ENCODE measurements at places on chromosomes 2 and 18.

DNA sequence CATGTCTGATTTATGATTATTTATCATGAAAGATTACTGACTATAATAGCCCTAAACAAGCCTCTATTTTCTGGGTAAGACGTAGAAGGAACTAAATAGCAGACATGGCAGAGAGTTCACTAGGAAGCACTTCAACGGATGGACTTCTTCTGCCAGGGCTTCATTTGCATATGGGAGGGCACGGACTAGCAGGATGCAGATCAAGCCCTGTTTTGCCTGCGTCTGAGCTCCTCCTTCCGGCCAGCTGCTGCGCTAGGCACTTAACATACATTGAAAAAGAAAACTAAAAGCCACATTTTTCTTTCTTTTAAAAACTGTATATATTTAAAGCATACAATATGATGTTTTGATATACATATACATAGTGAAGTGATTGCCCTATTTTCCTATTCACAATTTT, 340.0 kb upstream of the MEX3C start:
- no peak for DNase-seq

DNA sequence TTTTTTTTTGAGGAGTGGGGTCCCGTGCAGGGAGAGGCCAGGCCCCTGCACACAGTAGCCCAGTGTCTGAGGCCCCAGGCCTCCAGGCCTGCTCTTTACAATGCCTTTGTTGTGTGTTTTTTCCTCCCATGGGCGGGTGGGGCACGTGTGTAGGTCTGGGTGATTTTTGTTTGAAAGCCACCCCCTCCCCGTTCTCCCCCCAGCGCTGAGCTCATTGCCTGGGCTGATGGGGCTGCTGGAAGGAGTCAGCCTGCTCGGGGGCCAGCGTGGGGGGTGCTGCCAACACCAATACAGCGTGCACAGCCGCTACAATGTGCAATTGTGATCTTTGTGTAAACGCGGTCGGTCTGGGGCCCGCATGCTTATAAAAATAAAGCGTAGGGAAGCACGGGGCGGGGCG, 142.7 kb downstream of the DYSF start:
- no peak for DNase-seq

- DNase-seq: peak; percentile 29
Measured at GRCh38 chr2:14634489-14635390, 2.2 kb downstream of the LRATD1 start.

DNA sequence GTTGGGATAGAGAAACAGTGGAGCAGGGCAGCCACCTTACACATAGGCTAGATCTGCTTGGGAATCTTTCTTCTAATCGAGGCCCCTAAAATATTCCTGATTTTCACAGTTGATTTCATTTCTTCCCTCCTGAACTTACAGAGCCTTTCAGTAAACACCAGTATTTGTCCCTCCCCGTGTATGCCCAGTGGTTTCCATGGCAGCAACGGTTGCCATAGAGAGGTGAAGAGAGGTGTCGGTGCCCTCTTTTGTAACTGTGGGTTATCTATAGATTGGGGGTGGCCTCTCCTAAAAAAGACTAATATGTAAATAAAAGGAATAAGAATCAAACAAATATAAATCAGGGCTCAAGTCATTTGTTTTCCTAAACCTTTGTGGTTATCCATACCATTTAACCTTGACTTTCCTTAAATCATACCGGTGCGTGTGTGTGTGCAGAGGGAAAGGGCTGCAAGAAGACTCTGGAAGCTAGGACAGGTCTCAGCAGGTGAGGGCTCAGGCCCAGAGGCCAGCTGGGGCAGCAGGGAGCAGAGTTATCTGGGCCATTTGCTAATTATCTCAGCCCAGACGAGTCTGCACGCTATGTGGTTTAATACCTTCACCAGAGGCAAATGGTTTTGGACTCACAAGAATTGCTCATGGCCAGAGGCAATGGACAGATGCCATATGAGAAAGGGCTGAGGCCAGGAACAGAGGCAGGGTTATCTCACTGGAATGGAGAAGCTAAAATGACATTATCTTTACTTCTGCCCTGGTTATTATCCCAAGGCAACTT, 35.5 kb downstream of the LIPG start:
- no peak for DNase-seq

DNA sequence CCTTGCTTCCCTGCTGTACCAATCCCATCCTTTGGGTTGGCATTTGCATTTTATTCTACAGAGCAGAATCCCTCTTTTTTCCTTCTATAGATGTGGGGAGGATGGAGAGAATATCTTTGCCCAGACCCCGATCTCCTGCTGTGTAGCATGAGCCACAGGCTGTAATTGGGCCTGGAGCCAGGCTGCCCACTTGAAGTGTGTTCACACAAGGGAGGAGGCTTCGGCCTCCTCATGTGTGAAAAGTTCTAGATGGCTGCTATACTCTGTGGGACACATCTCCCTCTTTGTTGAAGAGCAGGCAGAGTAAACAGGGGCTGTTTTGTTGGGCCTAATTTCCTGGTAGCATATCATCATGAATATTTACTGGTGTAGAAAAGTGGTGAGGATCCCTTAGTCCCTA, 126.3 kb downstream of the XRCC5 start:
- no peak for DNase-seq

GRCh38 chr2:123438251-123438650, 586.8 kb upstream of the CNTNAP5 start:
- DNase-seq: no peak

DNA sequence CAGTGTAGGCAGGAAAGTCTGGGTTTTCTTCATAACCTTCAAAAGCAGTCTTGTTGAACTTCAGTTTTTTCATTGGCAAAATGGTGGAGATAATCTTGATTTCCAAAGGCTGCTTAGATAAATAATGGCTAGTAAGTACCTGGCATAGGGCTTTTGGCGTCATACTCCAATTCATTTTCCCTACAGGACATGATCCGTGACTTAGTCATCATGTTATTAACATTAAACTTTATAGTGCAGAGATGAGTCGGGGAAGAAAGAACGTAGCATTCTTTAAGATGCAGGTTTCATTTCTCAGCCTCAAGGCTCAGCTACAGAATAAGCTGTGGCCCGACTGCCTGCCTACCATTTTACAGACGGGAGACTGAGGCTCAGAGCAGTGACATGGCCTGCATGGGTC, 64.0 kb downstream of the RALBP1 start:
- DNase-seq: peak; percentile 67

DNA sequence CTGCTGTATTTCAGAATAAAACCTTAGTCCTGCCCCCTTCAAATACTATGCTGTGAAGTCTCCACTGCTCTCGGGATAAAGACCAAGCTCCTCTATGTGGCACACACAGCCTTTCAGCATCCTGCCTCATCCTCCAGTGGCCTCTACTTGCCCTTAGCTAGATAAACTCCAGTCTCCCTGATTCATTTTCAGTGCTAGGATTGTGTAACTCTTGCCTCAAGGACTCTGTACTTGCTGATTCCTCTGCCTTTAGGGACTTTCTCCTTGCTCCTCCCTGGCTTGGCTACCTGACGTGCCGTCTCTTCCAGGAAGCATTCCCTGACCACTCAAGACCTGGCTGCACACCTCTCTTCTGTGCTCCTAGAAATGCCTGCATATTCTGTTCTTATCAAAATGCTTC, 416.7 kb downstream of the MTX2 start:
- no peak for DNase-seq

DNA sequence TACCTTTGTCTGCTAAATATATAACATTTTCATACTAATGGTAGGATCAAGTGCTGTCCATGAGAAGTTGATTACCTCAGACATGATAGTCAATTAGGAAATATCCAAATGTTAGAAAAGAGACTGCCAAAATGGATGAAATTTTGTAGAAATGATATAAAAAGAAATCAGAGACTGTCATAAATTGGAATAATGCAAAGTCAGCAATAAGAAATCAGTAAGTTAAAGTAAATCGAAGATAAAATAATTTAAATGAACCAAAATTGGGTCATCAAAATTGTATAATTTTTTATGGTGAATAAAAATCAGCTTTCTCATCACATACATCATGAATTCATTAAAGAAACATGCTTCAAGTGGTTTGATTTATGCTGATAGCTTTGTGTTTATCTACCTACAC, 165.3 kb upstream of the CDH2 start:
- no peak for DNase-seq

DNA sequence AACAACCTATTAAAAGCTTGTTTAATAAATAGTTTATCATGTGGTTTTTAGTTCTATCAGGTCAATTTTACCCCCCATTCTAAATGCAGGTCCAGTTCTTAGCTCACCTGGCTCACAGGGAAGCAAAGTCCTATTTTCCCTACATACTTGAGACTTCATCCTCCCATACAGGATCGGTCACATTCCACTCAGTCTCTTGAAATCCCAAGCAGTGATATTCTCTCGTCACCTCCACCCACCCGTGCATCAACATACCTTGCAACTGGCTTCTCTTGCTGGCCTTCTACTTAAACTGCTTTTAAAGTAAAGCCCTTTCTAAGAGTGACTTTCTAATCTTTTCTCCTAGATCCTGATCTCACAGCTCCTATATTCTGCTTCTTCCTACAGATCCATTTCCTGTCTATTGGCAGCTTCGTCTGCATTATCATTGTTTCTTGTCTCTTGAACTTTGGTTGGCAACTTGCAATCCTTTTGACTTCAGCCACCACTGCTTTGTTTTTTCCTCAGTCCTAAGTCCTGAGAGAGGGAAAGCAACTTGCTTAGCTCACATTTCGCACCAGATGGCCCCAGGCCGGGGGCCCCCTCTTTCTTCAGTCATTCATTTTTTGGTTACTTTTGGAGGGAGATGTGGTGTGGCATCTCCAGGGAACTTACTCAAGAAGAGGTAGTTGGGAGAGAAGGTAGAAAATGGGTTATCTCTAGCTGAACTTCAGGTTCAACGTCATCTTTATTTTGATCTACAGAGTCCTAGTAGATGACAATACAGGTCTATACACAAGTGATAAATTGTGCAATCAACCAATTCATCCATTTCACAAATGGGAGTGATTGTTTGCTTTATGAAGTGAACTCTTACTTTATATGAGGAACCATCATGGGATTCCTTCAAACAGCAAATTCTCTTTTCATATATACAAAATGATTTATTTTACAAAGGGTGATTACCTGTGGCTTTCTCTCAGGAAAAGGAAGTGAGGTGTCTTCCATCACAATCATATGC, 23.9 kb upstream of the NCOA1 start:
- no peak for DNase-seq

DNA sequence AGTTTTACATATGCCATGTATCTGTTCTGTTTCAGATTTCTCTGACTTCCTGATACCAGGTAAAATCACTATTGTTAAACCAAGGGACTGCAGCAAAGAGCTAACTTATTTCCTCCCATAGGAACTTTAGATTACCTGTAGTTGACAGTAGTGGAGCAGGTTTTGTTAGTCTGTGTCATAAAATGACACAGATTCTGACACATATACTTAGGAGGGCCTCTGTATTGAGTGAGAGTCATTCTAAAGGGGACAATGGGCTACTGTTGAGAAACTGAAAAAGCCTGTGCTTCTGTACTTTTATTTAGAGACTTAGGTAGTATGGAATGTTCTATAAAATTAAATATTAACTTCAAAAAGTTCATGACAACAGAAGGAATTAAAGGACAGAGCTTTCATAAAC, 48.2 kb downstream of the KCMF1 start:
- no peak for DNase-seq

DNA sequence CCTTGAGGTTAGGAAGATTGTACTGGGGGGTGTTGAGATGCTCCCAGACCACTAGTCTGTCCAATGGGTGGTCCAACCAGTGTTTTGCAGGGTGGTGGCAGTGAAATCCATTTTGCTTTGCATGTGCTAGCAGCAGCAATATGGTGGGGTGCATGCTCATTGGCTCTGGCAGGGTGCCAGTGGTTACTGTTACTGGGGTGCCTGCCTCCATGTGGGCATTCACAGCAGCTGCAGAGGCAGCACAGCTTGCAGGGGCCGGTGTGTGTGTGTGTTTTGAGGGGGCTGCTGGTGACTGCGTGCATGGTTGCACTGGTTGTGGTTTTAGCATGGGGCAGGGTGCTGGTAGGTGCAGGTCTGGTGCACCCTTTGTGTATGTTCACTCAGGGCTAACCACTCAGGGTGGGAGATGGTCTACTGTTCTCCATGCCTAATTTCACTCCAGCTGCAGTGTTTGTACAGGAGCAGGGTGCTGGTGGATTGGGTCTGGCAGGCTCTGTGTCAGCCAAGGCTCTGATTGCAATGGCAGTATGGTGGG, 265.4 kb downstream of the NUP35 start:
- DNase-seq: no peak

DNA sequence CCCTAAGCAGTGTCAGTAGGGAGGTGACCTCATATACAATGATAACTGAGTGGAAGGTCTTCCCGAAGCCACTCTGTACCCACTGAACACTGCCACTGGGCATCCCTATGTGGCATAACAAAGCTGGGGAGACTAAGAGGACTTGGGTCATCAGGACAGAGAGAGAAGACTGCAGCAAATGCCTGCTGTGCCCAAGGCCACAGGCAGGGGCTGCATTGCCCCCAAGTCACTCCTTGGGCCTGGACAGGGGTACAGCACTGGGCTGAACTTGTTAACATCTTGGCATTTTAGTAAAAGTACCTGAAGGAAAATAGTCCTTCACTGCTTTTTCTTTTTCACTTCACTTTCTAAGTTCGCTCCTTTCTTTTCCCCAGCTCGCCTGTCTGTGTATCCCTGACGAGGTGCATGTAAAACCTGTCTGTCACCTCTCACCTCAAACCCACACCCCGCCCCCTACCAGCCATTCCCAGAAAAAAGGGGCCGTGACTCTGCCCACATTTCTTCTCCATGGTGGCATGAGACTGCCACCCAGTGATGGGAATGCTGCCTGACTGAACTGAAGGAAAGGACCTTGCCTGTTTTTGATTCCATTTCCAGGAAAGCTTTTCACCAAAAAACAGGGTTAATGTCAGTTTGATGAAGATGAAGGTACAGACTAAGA, 62.9 kb downstream of the MTHFD2 start:
- DNase-seq: no peak

- peak; percentile 22 for DNase-seq
Measured at GRCh38 chr2:156087875-156088274, 244.6 kb downstream of the NR4A2 start.

- DNase-seq: no peak
Measured at GRCh38 chr18:75400366-75400765, 27.1 kb downstream of the SMIM21 start.

- DNase-seq: no peak
Measured at GRCh38 chr2:206886696-206887095, 52.6 kb upstream of the CPO start.

DNA sequence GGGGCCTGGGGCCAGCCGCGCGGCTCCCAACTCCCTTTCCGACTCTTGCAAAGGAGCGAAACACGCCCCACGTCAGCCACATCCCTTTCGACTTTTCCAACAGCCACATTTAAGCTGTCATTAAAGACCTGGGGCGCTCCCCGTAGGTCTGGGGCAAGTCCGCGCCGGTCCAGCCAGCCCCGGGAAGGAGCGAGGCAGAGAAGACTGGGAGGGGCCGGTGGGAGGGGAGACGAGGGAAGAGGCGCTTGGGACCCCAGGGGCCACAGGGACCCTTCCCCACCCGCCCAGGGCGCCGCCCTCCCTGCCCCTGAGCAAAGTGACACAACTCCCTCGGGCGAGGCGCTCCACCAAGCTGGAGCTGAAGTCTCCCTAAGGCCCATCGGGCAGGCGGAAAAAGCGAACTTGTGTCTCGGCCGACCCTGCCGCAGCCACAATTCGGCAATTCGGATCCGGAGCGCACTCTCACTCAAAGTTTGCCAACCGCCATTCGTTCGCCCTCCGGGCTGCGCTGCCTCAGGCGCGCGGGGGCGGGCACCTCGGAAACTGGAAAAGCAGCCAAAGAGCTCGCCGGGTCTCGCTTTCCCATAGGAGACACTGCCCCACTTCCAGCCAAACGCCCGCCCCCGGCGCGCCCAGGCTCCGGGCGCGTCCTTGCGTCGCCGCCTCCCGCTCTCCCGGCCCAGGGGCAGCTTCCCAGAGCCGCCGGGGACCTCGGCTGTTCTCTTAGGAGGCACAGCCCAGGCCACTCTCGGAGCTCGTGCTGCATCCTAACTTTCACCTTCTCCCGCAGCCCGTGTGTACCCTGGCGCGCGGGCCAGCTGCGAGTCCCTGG, 1.1 kb upstream of the KCTD1 start:
- peak; percentile 49 for DNase-seq

Measured in HS-5 (cell line).